ENCODE measurements at places on chromosomes 12 and 14.
A peak's percentile ranks its signal among the peaks of the same experiment; 100 is the strongest.

DNA sequence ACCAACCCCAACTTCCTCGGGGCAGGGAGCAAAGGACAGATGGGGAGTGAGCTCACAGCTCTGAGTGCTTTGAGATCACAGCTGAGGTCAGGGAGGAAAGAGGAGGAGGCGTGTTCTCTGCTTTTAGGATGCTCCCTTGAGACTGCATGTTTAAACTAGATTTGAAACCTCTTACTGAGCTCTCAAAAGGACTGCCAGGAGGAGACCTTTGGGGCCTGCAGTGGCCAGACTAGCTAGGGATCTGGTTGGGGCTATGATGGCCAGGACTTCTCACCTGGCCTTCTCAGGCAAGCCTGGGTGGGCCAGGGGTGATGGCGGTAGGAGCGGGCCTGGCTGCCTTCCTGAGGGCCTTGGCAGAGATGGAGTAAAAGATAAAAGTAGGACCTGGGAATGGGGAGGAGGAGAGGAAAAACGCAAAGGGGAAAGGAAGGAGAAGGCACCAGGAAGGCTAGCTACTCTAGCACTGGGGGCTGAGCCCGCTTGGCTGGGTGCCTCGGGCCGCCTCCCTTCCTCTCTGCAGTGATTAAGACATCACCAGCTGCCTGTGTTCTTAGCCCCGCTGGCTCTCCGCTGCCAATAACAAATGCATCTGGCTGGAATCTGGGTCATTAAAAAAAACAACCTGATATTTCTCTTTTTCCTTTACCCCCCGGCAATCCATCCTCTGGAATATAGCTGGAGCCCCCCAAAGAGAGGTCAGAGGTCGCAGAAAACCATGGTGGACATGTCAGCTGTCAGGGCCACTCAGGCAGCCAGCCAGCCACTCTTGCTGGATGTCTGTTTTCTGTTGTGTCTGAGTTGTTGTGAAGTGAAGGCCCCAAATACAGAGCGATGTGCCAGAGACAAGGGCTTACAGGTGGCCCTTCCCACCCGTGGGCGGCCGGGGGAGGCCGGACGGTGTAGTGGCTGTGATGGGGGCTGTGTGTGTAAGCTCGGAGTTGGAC, 141.3 kb downstream of the TSPAN9 start:
- peak; percentile 40 for DNase-seq

- DNase-seq, result no peak
Observed at GRCh38 chr12:88951177-88951576, 370.9 kb upstream of the KITLG start.

- no peak for DNase-seq
Observed at GRCh38 chr12:96814200-96814599, 92.9 kb upstream of the NEDD1 start.

GRCh38 chr12:55745361-55746173, 2.6 kb downstream of the GDF11 start:
- peak; percentile 65 for DNase-seq

DNA sequence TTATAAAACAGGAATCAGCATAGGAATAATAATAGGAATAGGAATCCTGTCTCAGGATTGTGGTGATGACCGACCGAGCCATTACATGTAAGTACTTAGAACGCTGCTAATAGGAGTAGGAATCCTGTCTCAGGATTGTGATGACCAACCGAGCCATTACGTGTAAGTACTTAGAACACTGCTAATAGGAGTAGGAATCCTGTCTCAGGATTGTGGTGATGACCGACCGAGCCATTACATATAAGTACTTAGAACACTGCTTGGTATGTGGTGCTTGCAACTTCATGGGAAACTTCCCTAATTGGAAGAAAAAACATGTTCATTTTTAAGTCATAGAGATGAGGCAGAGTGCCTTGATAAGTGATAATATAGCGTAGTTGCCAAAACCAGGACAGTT, 30.0 kb downstream of the ELK3 start:
- DNase-seq, result no peak

DNA sequence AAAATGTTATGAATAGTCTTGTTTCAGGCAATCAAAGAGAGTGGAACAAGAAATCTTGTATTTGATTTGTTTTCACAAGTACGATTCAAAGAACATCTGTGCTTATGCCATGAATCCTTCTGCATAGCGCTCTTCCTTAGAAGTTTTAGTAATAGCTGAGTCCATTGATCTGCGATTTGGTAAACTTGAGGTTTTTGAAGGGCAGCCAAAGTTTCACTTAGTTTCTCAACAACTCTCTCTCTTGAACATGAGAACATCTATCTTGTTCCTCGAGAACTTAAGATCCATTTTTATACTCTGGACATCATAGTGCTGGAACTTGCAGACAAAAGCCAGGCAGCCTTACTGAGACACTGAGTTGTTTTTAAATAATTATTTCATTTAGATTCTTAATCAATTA, 96.2 kb upstream of the USP15 start:
- no peak for DNase-seq

- no peak for DNase-seq
Observed at GRCh38 chr12:14771651-14772137, 31.6 kb downstream of the WBP11 start.

DNA sequence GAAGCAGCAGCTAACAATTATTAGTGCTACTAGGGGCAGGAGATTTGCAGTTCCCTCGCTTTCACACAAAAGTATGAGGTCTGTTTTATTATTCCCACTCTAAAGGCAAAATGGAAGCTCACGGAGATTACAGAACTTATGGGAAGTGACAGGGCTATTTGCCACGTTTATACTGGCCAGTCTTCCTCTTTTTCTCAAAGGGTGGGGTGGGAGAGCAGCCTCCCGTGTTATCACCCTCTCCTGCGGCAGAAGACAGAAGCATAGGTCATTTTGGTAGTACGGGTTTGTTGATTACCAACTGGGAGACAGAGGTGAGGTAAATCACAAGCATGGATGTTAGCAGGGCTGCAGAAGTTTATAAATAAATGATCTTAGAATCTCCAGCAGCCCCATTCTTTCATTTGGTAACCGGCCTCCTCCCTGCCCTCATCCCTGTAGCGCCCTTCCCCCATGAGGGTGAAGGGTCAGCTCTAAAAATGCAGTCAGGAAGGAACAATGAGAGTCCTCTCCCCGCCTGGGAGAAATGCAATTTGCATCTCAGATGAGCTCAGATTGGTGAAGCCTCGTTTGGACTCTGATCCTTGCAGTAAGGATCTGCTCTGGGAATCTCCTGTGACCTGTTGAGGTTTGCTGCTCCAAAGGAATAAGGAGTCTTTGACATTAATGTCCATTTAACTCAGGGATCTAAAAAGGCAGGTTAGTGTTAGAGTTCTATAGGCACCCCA, 44.7 kb upstream of the SINHCAF start:
- DNase-seq, result no peak

DNA sequence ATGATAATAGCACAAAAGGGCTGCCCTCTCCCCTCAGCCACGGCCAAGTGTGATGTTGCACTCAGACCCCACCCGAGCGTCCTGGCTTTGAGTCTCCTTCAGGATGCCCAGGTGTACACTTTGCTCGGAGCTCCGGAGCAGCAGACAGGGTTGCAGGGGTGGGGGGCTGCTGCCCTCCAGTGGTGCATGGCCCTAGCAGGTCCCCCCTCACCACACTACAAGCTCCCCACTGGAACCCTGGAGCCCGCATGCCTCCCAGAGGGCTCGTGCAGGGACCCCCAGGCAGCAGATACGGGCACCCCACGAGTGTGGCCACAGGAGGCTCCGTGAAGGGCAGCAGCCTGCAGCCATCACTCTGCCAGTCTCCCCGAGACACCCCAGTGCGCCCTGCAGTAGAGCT, 69.9 kb upstream of the C14orf180 start:
- DNase-seq, result no peak

- DNase-seq, result no peak
Observed at GRCh38 chr12:81167694-81168093, 89.8 kb downstream of the ACSS3 start.

GRCh38 chr12:122215771-122216170, 10.1 kb downstream of the DIABLO start:
- DNase-seq, result no peak

DNA sequence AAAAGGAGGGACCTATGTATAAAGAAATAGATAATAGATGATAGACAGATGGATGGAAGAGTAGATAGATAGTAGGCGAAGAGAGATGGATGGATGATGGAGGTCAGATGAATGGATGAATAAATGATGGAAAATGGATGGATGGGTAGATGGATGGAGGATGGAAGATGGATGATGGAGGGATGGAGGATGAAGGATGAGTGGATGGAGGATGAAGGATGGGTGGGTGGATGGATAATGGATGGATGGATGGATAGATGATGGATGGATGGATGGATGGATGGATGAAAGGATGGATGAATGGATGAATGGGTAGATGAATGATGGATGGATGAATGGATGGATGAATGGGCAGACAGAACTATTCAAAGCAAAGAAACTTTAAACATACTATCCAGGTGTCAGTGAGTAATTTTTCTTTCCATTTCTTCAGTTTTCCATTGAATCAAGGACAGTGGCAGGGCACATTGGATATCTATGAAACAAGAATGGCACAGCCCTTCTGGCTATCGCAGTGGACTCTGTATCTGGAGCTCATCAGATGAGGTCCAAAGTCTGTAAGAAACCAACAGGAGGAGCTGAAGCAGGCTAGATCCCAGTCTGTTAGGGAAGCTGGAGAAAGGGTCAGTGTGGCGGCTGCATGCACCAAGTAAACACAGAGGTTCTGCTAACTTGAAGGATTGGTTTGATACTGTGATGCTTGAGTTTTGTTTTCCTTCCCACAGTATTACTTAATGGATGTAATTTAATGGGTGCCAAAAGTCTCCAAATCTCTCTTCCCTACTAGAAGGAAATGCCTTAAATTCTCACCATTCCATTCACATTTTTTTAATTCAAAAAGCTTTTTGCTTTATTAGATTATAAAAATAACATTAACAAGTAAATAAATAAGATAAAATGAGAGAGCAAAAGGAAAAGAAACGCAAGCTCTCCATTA, 18.1 kb upstream of the MED13L start:
- DNase-seq, result no peak

- DNase-seq, result no peak
Observed at GRCh38 chr12:89573051-89573810, 47.4 kb upstream of the POC1B start.

DNA sequence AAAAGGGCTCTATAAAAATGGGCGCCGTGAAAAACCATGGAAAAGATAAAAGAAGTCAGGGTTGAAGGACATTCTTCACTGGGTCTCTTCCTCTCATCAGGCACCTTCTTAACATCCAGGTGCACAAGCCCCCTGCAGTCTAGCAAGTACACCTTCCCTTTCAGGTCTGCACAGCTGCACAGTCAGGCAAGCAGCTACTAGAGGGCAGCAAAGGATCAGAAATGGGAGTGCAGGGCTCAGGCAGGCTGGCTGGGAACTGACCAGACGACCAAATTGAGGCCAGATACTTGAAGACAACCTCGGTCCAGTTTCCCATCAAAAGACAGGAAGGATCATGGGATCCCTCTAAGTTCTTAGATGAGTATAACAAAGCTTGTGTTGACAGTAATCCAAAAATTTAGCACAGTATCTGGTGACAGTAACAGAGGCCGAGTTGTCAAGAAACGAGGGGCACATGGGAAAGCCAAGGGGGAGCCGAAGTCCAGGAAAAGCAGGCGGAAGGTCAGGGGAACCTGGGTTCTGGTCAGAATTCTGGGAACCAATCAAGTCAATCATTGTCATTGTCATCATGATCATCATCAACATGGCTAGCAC, 10.1 kb upstream of the GRIP1 start:
- peak; percentile 43 for DNase-seq

DNA sequence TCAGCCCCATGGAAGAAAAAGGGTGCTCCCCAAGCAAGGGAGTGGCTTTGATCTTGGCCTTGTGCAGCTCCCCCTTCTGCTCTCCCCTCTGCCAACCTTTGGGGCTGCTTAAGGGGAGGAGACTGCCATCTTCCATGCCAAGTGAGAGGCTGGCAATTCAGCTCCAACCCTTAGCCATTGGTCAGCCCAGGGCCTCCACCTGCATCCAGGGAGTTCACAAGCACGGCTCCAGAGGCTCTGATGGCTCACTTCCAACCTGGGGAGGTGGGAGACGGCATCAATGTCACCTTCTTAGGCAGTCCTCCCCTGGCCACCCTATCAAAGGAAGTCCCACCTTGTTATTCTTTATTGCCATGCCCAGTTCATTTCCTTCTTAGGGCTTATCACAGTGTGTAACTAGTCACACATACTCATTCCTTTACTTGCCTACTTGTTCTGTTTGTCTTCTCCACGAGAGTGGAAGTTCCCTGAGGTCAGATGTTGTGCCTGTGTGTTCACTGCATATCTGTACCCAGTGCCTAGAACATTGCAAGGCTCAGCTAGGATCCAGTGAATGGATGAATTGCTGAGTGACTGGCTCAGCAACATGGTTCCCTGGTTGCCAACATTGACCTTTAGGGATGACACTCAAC, 5.0 kb downstream of the HDAC7 start:
- DNase-seq, result no peak

DNA sequence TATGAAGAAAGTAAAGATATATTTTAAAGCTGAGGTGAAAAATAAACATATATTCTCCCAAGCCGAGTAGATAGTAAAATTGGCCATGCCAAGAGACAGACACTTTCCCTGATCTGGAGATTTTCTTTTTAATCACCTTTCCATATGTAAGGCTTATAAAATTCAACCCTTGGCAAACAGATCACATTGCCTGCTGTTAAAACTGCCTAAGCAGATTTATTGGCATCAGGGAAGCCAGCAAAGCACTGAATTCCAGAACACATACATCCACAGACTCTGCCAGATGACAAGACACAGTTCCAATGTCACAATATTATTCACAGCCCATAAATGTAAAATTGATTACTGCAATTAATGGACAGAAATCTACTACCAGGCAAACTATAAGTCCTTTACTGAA, 78.2 kb upstream of the GARIN2 start:
- DNase-seq, result peak; percentile 14

DNA sequence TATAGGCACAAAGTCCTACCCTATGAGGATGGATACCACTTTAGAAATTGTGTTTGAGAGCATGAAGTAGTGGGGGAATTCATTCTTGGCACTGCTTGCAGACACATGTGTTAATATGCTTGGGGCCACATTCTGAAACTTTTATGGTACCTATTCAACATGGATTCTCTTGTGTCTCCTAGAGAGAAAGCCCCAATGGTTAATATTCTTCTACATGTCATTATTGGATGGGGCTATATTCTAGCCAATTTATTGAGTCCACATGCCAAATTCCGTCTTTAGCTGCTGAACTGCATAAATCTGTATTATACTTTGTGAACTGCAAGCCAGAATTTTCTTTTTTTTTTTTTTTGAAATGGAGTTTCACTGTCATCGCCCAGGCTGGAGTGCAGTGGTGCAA, 140.0 kb downstream of the KICS2 start:
- DNase-seq, result no peak

- no peak for DNase-seq
Observed at GRCh38 chr12:69313209-69313608, 35.0 kb upstream of the LYZ start.

DNA sequence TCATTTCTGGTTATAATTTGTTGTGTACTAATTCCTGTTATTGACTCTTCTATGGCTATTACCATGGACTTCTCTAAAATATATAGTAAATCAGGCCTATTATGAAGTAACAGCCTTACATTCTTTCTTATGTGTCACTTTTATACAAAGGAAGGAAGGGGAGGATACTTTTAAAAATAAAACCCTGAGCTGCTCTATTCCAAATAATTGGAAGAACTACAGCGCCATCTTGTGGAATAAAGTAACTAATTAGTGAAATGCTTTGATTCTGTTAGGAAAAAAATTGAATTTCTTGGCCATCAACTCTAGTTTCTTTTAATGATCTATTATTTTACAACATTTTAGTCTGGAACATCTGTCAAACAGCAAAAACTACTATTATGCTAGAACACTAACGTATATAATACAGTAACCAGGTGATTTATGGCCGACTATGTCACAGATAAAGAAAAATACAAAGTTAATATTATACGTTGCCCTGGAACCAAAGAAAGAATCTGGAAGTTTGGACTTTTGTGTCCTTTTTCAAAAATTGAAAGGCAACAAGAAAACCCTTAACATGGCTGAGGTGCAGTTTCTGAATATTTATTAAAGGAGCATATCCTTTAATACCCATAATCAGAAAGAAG, 55.0 kb upstream of the NELL2 start:
- DNase-seq, result peak; percentile 16
